G401 (cell line): ENCODE measurements at places on chromosomes 2 and 18.

GRCh38 chr2:190351955-190352354 is 8.6 kb downstream of the INPP1 start:
- no peak for DNase-seq

GRCh38 chr18:73407506-73407905 is 539.7 kb upstream of the NETO1 start:
- DNase-seq: no peak

DNA sequence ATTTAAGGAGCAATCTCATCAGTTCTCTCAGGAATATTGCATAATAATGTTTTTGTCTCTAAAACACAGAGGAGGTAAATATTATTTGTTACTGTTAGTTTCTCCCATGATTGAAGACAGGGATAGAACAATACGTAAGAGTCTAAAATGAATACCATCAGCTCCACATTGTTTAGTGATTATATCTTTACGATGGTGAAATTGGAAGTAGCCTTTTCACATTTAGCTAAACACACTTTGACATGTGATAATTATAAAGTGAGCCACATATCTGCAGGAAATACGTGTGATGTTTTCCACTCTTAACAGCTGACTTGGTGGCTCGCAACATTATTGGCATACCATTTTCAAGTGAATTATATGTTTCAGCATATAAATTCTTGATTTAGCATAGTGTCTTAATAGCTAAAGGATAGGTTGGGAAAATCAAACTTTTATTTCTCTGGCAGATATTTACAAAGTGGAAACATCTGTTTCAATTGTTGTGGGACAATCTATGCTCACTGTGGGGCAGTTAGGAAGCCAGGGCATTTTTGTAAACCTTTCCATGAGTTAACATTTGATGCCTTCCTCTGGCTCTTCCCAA is 208.1 kb upstream of the RASGRP3 start:
- DNase-seq: no peak

GRCh38 chr18:75267643-75268363 is 57.2 kb downstream of the TSHZ1 start:
- no peak for DNase-seq

DNA sequence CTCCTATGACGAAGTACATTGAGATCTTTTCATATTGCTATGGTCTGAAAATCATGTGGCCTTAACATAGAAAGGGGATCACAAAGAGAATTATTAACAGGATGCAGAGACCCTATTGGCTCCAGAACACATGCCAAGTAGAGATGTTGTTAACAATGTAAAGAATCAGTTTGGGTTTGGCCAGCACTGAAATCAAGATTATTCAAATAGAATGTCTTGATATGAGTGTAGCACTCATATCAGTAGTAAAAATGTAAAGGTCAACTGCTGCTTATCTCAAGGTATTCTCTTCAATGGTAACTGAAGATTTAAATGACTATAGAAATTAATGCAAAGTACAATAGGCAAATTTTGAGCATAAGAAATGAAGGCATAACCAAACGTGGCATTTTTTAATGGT is 262.8 kb downstream of the PTH2R start:
- DNase-seq: no peak

GRCh38 chr2:96413323-96413722 is 77.8 kb downstream of the NCAPH start:
- DNase-seq: no peak

DNA sequence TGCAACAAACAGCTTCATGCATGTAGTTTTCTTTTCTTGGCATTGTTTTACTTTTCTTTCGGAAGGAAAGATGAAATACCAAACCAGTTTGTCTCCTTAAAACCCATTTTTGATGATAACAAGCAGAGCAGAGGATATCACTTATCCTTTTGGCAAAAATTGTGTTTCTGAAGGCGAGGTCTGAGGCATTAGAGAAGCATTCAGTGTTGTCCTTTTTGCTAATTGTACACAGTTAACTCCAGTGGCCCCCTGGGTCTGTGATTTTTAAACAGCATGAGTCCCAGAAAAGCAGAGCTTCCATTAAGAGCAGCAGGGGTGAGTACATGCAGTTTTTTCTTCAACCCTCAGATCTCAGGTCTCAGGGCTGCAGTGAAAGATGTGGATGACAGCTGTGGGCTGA is 41.3 kb downstream of the TTC39C start:
- DNase-seq: no peak

GRCh38 chr2:48587560-48587959 is 30.1 kb upstream of the GTF2A1L start:
- DNase-seq: no peak
